Amygdala (tissue), 56 donors: ENCODE measurements at places on chromosomes 1 and 21.

DNA sequence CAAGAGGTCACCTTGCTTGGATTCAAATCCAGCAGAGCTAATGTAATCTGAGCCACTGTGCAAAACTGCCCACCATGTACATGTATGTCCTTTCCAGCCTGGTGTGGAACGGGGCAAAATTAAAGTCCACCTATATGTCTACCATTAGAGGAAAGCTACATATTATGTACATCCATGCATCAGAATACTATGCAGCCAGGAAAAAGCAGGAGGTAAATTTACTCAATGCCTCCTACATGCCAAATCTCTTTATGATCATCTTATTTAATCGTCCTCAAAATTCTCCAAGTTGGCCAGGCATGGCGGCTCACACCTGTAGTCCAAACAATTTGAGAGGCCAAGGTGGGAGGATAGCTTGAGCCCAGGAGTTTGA is 6.3 kb upstream of the ZNF683 start:
- no peak for DNase-seq

- no peak for DNase-seq
These were observed 9.7 kb upstream of the CGN start for GRCh38 chr1:151501474-151501873.

DNA sequence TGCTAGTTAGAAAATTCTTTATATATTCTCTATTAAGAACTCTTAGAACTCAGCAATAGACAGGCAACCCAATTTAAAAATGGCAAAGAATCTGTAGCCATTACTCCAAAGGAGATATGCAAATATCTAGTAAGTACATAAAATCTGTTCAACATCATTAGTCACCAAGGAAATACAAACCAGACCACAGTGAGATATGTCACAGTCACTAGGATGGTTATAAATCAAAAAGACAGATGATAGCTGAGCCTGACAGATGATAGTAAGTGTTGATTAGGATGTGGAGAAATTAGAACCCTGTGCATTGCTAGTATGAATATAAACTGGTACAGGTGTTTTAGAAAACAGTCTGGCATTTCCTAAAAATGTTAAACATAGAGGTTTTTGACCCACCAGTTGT is 26.6 kb downstream of the SRSF11 start:
- DNase-seq: no peak

- DNase-seq: no peak
These were observed 2.6 kb upstream of the HDAC1 start for GRCh38 chr1:32289256-32289655.
